ENCODE measurements at places on chromosomes 6 and 20.

DNA sequence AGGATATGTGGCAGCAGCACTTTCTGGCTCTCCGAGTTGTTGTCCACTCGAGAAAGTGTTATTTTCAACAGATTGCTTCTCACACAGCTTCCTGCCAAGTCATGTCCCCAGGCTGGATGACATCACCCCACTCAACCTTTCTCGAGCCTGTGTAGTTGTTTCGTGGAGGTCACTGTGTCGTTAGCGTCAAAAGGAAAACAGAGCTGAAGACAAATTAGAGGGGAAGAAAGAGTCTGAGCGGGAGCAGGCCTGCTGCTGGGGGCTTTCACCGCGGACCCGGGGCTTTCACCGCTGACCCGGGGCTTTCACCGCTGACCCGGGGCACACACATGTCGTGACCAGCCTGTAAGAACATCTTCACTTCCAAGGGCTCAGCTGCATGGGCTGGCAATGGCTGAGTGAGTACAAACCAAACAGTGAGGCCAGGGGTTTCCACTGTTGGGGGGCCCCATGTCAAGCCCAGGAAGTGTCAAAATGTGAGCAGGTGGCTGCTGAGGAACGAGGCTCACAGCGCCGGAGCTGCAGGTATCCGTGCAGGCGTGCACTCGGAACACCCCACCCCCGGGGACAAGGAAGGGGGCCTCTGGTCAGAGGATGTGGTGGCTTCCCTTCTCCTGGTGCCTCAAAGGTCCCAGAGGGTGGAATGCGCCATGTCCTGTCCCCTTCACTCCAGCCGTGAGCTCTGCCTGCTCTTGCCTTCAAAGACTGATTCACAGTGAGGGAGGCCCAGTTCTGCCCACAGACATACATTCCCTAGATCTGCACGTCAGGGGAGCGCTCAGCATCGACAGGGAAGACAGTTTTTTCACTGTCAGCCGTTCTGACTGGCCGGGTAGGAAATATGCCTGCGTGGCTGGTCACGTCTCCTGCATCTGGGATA lies 365.9 kb downstream of the TAF4 start:
- DNase-seq: no peak

DNA sequence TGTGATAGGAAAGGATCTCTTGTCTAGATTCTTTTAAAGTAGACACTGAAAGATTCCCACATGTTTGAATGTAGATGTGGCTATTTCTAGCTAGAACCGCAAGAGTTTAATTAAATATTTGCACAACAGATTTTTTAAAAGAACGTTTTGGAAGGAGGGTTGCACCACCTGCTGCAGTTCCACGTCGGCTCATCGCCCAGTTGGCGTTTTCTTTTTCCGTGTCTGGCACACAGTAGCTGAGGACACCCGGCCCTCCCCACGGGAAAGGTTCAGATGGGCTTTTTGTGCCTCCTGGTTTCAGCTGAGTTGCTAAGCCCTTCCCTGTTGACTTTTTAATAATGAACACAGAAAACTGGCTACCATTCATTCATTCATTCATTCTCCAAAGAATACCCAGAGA lies 41.8 kb upstream of the DOK5 start:
- no peak for DNase-seq

DNA sequence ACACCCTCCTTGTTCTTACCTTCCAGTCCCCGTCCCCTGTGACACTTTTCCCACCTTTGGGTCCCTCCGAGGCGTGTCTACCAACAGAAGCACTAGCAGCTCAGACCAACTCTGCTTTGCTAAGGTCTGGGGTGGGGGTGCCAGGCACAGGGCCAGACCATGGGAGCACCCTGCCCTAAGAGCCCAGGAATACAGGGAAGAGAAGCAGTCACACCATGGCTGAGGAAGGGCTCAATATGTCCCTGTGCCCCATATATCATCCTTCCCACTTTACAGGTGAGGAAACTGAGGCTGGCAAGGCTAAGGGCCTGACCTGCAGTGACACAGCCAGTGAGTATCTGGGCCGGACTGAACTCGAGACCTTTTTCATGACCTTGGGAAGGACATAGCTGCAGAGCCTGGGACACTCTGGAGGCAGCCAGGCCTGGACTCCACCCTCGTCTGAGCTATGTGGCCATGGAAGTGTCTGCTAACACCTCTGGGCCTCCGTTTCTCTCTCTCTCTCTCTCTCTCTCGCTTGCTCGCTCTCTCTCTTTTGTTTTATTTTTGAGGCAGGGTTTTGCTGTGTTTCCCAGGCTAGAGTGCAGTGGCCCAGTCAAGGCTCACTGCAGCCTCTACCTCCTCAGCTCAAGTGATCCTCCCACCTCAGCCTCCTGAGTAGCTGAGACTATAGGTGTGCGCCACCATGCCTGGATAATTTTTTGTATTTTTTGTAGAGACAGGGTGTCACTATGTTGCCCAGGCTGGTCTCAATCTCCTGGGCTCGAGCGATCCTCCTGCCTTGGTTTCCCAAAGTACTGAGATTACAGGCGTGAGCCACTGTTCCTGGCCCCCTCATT lies 156.7 kb downstream of the GRM4 start:
- no peak for DNase-seq

- DNase-seq: no peak
Measured at GRCh38 chr20:17128206-17128605, 98.6 kb upstream of the PCSK2 start.

DNA sequence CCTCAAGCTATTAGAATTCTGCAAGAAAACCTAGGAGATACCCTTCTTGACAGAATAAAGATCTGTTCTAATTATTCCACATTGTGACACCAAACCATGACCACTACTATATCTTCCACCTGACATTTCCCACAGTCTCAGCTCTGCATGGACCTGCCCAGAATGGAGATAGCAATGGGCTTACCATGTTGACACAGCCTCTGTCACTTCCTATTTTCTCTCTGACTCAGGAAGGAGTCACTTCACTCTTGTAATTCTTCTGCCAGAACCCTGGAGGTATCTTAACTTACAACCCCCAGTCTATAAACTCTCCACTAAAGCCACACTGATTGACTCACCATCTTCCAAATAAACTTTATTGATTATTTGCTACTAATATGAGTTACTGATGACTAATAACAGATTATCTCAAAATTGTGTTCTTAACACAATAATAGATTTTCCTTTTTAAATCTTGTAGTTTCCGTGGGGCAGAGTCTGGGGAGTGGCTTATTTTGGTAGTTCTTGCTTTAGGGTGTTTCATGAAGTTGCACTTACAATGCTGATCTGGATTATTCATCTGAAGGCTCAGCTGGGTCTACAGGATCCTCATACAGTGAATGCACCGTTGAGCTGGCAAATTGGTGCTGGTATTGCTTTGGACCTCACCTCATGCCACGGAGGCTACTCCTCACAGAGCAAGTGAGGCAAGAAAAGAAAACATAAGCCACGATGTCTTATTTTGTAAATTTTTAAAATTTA lies 869.9 kb downstream of the KIF16B start:
- no peak for DNase-seq

- no peak for DNase-seq
Measured at GRCh38 chr20:39623584-39624234, 661.6 kb downstream of the DHX35 start.

DNA sequence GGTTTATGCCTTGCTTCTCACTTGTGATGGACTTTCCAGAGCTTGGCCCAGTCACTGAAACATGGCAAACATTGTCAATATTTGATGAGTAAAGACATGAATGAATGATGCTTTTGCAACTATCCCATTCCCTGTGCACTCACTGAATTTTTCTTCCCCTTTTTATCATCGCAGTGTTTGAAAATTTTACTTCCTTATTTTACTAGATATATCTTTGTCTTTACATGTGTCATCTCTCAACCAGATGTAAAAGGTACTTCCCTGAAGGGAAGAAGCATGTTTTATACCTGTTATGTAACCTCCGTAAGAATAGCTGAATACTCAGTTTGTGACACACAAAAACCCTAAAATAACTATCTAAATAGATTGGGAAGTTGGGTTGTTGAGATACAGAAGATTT lies 544.7 kb upstream of the FLRT3 start:
- DNase-seq: no peak

GRCh38 chr20:53883098-53883911 lies 187.1 kb downstream of the BCAS1 start:
- no peak for DNase-seq

DNA sequence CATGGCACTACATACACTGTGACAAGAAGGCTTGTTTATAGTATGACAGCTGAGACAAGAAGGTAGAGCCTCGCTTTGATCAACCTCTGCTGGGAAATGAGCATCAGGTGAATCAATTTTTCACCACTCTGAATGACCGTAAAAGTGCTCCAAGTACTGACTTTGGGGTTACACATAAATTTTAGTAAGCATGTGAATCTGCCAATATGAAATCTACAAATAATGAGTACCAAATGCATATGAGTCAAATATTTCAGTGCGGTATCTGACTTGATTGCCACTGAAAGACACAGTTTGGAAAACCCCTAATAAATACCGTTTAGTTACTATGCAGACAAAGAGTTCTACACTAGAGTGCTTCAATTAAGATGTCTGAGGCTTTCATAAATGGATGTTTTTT lies 77.8 kb downstream of the ATG5 start:
- peak; percentile 4 for DNase-seq

- DNase-seq: no peak
Measured at GRCh38 chr6:10205120-10205519, 209.8 kb downstream of the TFAP2A start.

GRCh38 chr6:24720131-24720603 lies 1.2 kb upstream of the C6orf62 start:
- peak; percentile 78 for DNase-seq

DNA sequence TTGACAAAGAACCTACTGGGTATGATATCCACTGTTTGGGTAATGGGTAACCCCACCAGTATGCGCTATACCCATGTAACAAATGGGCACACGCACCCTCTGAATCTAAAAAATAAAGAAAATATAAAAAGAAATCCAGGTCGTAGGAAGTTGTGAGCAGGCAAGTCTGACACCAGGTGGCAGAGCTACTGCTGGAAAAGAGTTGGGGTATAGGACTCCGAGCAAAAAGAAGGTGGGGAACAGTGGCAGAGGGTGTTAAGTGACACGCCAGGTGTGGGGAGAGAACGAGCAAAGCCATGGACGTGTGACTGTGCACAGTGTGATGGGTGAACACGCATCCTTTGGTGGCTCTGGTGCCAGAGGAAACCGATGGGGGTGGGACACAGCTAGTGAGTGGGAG lies 46.7 kb downstream of the NOX3 start:
- DNase-seq: no peak

GRCh38 chr6:165891320-165891719 lies 228.3 kb upstream of the PDE10A start:
- DNase-seq: no peak

DNA sequence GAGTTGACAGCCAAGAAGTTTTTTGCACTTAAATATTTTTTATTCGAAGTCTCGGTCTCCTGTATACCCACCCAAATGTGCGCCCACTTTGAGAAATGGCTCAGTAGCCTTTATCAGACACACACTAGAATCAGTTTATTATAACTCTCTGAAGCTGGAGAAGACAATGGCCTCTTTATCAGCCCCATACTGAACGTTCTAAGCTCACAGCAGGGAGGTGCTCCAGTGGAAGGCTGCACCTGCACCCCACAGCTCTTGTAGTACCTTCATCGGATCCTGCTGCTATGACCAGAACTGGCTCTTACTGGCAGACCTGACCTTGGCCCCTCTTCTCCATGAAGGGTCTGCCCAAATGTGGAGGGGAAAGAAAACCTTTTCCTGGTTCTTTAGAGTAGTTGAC lies 165.0 kb upstream of the SCGN start:
- DNase-seq: no peak

GRCh38 chr6:28981431-28981832 lies 23.7 kb downstream of the ZNF311 start:
- peak; percentile 85 for DNase-seq

- DNase-seq: no peak
Measured at GRCh38 chr6:64243618-64244017, 608.0 kb downstream of the PHF3 start.

DNA sequence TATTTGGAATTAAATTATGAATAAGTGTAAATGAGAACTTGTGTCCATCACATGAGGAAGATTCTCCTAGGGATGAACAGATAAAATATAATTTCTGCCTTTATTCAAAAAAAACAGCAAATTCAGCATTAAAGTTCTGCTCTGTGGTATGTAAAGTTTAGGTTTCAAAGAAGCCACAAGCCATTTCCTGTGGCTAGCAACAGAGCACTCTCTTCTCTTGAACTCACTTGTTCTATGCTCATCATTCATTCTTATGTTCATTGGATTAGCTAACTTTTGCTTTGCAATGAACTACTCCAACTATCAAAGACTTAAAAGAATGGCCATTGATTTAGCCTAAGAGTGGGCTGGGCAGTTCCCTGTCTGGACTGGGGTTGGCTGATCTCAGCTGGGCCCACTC lies 20.8 kb upstream of the SNRPB2 start:
- DNase-seq: peak; percentile 25

DNA sequence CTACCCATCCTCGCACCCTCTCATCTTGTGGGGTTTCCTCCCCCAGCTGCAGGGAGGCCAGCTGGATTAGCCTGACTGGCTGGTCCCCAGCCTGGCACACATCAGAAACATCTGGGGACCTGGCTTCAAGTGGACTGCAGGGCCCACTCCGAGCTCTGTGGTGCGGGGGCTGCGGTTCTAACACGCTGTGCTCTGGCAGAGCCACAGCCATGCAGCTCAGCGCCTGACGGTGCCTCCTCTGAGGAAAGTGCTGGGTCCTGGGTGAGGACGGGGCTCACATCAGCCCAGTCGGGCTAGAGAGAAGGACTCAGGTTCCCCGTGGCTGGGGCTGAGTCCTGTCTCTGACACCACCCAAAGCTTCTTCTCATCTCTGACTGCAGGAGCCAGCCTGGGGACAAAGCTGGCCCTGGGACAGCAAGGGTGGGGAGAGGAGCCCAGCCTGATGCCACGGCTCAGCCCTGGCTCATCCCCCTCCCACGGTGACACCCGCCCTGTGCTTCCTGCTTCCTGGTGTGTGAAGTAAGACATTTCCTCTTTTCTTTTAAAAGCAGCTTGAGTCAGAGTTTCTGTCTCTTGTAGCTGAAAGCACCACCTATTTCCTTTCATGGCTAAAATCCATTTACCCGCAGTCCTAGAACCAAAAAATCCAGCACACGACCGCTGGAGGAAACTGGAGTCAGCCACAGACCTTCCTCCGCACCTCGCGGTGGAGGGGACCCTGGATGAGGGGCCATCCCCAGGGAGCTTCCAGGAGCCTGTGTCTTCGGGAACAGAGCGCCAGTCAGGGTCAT lies 127.4 kb upstream of the AFDN start:
- DNase-seq: peak; percentile 33

GRCh38 chr6:119917186-119917585 lies 567.6 kb upstream of the MAN1A1 start:
- DNase-seq: no peak

DNA sequence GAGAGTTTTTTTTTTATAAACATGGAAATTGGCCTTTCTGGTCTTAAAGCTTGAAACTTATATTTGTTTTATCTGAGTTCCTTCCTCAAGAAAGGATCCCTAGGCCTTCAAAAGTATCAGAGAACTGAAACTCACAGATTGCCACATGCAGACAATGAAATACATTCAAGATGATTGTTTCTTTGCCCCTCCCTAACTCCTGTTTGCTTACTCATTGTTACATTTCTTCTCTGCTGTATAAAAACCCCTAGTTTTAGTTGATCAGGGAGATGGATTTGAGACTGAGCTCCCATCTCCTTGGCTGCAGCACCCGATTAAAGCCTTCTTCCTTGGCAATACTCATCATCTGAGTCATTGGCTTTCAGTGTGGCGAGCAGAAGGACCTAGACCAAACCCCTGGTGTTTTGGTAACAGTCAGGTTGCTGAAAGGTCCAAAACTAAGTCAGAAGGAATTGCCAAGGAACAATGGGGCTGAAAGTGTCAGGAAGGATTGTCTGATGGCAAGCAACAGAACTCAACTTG lies 132.3 kb upstream of the SULF2 start:
- DNase-seq: no peak
